ENCODE measurements at places on chromosomes 11 and 22.

DNA sequence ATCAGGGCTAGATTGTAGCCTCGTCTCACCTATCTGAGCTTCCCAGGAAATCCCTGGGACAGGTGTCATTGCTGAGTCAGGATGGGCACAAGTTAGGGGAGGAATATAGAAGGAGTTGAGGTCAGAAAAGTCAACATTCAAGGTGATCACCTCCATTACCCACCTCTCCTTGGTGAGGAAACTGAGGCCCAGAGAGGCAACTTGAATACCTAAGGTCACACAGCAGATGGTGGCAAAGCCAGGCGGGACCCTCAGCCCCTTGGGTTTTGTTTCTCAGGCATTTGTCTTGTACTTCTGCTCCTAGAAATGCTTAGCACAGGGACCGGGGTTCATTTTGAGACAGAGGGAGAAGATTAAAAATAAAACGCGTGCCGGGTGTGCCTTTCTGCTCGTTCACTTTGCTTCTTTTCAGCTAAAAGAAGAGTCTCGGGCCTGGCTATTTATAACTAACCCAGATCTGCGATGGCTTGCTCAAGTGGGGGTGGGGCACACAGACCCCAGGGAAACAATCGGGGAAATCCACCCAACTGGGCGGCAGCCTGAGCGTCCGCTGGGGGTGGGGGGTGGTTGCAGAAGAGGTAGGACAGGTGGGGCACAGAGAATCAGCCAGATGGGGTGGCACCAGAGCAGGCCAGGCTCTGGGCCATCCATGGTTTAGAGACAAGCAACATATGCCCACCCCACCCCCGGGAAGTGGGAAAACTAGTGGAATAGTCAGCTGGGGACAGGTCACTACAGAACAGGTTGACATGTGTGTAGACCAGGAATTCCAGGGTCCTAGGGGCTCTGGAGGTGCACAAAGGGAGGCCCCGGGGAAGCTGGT is 3.9 kb upstream of the GNAZ start:
- DNase-seq, result no peak

DNA sequence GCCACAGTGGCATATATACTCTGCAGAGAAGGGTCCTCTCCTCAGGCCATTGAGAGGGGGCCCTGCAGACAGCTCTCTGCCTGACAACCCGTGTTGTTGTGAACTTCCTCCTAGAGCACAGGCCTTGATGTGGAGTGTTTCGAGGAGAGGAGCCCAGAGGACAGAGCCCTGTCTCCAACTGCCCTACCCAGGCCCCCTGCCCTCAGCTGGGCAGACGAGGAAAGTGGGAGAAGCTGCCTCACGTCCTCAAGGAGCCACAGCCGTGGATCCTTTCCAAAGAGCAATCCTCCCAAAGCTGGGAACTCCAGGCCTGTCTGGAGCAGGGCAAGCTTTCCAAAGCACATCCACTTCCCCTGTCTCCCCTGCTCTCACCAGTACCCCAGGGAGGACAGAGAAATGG is 10.7 kb downstream of the LMO1 start:
- no peak for DNase-seq

- DNase-seq, result no peak
Observed at GRCh38 chr11:71164621-71165020, 87.8 kb downstream of the SHANK2 start.

GRCh38 chr22:45911601-45912271 is 65.2 kb downstream of the WNT7B start:
- no peak for DNase-seq

DNA sequence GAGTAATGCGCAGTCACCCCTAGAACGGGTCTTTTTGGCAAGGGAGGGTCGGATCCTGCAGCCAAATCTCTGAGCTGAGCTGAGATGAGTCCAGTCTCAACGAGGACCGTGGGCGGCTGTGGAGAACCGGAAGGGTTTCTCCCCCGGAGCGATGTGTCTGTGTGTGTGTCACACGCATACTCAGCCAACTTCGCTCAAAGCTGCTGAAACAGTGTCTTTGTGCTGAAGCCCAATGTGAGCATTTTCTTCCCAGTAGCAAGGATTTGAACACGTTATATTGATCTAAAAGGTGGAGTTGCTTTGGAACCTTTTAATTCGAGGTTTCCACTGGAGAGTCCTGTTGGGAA is 1.4 kb upstream of the CELSR1 start:
- DNase-seq, result no peak

- DNase-seq, result no peak
Observed at GRCh38 chr22:17484608-17485007, 78.7 kb upstream of the SLC25A18 start.

DNA sequence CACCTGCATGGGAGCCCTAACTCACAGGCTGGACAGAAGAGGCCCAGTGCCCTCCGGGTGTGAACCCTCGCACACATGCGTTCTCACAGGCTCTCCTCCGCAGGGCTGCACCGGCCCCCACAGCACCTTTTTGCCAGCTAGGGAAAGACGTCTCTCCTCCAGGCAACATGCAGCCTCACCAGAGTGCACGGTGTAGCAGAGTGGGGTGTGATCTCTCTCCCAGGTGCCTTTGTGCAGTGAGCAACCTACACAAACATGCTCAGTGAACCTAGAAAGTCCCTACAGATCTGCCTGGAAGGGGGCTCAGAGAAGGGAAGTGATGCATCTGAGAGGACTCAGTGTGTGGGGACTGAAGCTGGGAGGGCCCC is 3.7 kb upstream of the CARNS1 start:
- DNase-seq, result no peak

- DNase-seq, result no peak
Observed at GRCh38 chr11:16883174-16883573, 131.0 kb downstream of the PLEKHA7 start.

DNA sequence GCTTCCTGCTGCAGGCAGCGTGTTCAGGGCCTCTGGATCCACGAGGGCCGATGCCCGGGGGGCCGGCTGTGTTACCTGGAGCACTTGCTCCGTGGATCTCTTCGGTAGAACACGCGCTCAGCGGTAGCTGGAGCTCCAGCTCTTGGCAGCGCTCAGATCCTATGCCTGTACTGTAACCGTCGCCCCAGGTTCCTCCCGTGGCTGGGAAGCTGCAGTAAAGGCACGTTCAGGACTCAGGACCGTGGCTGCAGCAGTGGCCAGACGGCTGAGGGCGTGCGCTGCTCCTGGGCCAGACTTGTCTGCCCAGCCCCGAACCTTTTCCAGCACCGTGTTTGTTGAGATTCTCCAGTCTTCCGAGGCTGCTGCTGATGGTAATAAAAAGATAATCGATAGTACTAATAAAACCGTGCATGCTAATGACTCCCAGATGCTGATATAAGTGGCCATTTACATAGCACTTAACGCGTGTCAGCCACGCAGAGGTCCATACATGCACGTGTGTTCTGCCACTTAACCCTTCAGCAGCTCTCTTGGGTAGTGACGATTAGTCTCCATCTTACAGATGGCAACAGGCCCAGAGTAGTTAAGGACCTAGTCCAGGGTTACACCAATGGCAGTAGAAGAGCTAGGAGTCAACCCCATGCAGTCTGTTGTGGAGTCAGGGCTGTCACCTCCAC is 1.4 kb downstream of the MOV10L1 start:
- no peak for DNase-seq

- DNase-seq, result no peak
Observed at GRCh38 chr22:21865041-21865440, 2.4 kb downstream of the MAPK1 start.

DNA sequence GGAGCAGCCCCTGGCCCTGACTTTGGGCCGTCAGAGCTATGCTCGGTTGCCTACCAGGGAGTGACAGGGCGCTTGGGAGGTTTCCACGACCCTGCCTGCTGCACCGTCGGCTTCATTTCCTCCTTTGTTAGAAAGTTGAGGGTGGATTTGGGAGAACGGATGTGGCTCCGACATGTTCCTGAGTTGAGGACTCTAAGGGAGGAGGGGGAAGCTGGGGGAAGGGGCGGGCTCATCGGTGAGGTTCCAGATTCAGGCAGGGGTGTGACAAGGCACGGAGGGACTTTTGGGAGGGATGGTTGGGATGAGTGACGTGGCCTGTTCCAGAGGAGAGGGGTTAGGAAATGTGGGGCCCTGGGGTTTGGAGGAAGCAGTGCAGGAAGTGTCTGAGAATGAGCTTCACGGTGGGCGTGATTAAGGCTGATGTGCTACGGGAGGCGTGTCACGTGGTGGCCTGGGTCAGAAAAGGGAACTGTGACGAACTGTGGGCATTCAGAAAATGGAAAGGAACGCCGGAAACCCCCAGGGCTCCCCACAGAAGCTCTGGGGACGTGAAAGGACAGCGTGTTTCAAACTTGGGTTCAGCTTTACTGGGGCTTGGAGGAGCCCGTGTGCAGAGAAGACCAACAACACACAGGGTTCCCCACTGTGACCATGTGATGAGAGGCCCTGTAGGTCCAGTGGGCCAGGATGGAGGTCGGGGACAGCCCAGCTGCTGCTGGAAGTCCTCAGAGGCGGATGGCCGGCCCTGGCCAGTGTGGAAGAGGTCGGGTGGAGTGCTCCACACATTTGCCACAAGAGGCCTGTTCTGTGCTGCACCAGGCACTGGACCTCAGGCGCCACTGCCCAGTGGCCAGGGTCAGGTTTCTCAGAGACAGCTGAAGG is 2.8 kb downstream of the PARVB start:
- peak; percentile 76 for DNase-seq
